Sciatic nerve (tissue), 2 donors: ENCODE measurements at places on chromosomes 1 and 21.
A peak's percentile ranks its signal among the peaks of the same experiment; 100 is the strongest.

DNA sequence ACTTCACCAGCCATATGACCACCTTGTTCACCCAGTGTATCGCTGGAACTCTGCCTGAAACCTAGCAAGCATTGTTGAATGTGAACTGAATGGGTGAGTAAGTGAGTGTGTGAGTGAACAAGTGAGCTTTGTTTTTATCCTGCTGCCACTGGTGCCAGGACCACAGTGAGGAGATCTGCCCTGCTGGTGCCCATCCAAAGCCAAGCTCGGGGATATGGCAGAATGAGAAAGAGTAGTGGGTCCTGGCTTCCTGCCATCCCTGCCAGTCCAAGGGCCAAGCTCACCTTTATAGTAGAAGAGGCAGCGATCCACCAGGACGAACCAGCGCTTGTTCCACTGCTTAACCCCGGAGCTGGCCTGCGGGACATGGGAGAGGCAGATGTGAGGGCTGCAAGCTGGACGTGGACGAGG is 53.4 kb upstream of the GOLT1A start:
- no peak for DNase-seq

DNA sequence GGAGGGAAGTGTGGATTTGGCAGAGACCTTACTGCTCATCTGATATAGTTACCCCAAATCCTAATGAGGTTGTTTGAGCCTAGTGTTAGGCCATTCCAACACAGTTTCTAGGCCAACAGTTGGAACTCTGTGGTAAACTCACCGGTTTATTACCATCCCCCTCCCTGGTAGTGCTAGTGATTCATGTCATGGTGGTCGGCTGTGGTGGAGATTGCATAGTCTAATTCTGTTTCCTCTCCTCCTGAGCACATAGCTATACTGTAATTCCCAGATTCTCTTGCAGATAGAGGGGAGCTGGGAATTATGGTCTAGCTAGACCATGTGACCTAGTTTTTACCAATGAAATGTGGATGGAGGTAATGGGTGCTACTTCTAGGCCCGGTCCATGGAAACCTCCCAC is 123.7 kb upstream of the KIF26B start:
- DNase-seq, result no peak

GRCh38 chr1:198186916-198187580 is 30.2 kb downstream of the NEK7 start:
- DNase-seq, result no peak

DNA sequence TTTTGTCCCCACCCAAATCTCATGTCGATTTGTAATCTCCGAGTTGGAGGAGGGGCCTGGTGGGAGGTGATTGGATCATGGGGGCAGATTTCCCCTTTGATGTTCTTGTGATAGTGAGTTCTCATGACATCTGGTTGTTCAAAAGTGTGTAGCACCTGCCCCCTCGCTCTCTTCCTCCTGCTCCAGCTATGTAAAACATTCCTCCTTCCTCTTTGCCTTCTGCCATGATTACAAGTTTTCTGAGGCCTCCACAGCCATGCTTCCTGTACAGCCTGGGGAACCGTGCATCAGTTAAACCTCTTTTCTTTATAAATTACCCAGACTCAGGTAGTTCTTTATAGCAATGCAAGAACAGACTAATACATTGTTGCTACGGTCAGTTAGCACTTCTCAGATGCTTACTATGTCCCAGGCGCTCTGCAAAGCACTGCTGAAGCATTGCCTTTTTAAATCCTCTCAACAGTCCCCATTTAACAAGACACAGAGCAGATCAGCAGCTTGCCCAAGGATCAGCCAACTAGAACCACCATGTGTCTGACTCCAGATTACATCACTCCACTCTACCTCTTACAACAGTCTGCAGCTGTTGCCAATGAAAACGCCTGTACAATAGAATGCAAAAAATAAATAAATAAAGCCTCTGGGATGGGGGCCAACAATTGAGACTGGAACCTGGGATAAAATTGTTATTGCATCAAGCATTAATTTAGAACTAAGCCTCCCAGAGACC is 52.4 kb upstream of the USP1 start:
- no peak for DNase-seq

DNA sequence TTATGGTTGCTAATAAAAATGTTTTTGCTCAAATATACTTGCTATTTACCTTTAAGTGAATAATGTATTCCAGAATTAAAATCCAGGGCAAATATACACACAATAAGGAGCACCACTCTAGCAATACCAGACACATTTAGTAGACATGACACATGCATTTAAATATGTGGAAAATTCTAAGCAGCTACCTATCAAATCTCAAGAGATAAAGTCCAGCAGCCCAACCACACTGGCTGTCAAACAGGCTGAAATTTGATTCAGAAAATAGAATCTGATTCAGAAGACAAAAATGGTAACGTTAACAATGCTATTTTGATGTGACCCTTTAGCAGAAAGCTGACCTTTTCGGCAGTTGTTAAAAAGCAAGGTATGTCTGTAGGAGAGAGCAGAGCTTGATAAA is 42.3 kb downstream of the PLEKHO1 start:
- no peak for DNase-seq

- no peak for DNase-seq
Observed at GRCh38 chr1:67833602-67833940, 304 bp upstream of the GNG12 start.

DNA sequence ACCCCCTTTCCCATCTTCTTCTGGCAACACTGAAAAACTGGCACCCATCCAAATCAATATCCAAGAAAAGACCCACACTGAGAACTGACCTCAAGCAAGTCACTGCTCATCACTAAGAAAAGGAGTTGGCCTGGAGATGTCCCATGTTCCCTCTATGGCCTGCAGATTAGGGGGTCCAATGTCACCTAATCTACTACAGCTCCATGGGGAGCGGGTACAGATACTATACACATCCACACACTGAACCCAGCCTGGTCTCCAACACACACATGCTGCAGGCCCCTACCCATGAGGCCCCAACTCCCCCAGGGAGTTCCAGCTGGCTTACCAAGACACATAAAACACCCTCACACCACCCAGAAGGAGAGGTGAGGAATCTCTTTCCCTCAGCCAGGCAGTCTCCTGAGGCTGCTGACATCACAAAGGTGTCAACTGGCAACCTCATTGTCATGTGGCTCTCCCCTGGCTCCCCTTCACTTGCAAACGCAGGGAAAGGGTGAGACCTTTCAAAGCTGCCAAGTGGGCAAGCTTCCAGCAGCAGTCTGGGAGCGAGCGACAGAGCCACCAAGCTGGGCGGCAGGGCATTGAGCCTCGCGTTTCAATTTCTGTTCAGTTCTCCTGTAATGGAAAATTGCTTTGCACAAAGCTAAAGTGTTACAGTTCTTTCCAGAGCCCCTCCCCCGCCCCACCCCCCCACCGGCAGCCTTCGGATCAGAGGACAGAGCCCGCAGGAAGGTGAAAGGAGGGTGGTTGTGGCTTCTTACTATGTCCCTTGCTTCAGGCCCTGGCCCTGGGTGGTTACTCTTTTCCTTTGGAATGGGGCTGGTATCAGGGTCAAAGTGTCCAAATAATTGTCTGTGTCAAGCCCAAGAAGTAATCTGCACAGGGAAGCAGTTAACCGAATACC is at the start of gene LRRC52:
TSS of gene LRRC52 (plus strand) at position 469 of the 907 bp plus-strand sequence. CDS start at position 766, 297 bp downstream.
- peak; percentile 74 for DNase-seq

DNA sequence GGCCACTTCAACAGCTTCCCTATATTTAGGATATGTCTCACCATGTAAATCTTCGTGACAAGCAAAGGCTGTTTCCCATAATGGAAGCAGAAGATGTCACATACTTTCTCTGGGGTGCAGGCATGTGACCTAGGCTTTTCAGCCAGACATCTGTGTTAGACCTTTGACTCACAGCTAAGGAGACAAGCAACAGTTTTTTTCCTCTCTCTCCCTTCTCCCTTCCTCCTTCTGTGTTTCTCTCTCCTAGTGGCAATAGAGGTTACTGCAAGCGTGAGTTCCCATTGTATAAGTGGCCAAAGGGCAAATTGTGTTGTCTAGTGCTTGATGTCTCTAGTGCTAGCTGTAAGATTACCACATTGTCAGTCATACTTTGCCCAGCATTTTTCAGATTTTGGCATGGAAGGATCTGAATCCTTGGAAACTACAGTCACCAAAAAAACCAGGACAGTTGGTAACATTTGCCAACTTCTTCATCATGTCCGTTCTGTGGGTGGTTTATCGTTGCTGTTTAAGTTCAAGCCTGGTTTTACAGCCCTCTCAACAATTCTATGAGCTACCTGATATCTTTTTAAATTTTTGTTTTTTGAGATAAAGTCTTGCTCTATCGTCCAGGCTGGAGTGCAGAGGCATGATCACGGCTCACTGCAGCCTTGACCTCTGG is 44.4 kb upstream of the RABGAP1L start:
- no peak for DNase-seq

DNA sequence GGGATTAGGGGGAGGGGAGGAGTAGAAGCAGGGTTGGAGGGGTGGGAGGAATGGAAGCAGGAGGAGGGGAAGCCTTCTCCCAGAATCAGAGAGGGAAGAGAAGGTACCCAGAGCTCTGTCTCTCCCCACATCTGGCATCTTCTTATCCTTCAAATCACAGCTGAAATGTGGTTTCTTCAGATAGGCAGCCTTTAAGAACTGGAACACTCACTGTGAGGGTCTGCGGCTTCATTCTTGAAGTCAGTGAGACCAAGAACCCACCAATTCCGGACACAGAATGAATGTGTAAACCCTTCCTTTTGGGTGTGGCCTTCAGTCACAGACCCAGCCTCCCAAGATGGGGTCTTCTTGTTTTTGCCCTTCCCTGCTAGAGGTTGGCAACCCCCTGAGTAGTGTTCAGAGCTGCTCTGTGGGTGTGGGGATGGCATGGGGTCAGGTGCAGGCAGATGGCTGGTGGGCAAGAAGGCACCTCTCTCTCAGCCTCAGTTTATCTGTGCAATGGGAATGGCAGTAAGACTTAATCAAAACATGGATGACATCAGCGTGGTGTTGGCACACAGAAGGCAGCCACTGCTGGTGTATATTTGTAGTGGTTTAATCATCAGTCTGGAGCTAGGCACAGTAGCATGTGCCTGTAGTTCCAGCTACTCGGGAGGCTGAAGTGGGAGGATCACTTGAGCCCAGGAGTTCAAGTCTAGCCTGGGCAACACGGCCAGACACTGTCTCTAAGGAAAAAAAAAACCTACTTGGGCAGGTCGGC is 7.2 kb downstream of the FAAH start:
- no peak for DNase-seq

DNA sequence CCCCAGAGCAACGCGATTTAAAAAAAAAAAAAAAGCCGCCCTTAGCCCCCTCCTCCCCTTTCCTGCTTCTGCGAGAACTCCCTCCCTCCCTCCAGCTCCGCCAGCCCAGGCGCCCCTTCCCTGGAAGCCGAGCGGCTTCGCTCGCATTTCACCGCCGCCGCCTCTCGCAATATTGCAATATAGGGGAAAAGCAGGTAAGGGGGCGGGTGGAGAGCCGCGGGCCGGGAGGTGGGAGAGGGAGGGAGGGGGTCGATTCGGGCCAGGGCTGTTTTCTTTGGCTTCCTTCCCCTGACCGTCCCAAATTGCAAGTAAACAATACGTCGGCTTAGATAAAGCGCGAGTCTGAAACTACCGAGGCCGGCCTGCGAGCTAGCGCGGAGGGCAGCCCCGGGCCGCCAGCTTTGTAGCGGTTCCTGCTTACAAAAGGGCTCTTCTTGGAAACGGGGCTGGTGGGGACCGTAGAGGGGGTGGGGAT is 408 bp downstream of the LMO4 start:
- peak; percentile 70 for DNase-seq

DNA sequence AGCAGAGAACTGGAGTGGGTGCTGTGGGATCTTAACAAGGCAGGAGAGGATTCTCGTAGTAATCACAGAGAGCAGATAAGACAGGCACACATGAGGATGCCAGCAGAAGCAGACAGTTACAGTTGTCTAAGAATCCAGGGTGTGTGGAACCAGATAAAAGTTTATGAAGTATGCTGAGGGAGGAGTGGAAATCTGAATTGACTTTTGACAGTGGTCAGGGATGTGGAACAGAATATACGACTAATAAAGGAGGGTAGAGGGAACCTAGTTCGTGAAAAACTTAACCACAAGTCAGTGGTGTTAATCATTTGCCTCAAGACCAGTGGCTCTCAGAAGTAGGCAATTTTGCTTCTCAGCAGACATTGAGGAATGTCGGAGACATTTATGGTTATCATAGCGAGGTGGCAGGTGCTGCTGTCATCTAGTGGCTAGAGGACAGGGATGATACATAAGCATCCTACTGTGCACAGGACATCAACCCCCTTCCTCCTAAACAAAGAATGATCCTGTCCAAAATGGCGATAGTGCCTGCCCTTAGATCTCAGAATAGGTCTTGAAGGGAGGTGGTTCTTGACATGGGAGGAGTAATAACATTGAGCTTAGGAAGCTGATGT is 3.0 kb downstream of the LRRC8D start:
- no peak for DNase-seq

- no peak for DNase-seq
Observed at GRCh38 chr1:181206513-181206912, 118.0 kb downstream of the IER5 start.

DNA sequence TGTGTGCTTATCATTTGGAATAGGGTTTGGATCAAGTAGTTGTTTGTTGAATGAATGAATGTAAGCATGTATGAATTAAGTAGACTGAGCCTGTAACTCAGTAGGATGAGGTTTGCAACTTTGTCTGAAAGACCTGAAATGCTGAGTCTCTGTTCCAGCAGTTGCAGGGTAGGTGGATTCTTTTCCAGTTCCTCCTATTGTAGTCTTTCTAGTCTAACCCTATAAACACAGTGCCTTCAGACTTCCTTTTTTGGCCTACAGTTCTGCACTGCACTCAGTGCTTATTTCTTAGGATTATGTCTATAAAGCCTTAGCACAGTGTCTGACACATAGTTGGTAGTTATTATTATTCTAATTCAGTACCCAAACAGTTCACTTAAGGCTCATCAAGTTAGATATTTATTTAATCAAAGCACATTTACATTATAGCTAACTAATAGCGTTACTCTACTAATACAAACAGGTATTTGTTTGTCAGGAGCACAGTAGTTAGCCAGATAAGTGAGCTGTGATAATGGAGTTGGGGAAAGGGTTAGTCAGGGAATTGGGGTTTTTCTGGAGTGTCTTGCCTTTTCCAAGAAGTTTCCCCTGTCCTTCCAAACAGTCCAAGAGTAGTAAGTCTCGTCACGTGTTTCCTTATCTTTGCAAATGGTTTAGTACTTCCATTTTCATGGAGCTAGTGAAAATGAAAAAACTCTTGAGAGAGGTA is 45.0 kb downstream of the ABCD3 start:
- DNase-seq, result no peak

DNA sequence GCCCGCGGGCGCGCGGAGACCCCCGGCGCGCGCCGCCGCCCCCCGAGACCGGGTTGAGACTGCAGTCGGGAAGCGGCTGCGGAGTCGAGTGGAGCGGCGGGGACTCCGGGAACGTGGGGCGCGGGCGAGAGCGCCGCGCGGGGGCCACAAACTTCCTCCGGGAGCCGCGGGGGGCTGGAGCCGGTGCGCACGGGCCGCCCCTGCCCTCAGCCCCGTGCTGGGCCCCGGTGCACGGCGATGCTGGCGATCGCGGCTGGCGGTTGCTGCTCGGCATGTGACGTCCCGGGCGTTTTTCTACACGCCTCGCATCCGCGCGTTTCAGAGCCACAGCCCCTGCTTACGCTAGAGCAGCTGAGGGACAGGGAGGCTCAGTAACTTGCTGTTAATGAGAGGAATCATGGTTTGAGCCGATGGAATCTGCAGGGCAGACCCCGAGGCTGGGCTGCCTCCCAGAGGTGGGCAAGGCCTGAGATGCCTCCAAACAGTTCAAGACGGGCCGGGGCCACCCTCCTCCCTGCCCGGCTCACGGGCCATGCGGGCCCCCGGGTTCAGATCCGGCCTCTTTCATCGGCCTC is 520 bp downstream of the TMEM201 start:
- DNase-seq, result no peak

- DNase-seq, result peak; percentile 25
Observed at GRCh38 chr1:36309397-36309796, 3.2 kb downstream of the SH3D21 start.
